ENCODE measurements at places on chromosomes 6 and 20.

DNA sequence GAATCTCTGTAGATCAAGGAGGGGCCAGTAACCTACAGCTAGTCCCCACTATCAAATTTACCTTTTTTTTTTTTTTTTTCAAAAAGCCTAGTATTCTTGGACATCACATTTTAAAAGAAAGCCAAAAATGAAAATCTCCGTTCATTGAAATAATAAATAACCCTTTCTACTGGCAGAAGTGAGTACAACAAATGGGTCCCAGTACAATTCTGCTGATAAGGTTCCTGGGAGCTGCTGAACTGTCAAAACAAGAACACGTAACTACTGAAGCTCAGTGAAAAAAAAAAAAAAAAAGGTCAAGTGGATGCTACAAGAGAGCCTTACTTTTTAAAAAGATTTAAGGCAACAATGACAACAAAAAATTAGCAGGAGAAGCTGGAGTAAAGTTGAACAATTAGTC, 464.9 kb downstream of the EPM2A start:
- DNase-seq: no peak

DNA sequence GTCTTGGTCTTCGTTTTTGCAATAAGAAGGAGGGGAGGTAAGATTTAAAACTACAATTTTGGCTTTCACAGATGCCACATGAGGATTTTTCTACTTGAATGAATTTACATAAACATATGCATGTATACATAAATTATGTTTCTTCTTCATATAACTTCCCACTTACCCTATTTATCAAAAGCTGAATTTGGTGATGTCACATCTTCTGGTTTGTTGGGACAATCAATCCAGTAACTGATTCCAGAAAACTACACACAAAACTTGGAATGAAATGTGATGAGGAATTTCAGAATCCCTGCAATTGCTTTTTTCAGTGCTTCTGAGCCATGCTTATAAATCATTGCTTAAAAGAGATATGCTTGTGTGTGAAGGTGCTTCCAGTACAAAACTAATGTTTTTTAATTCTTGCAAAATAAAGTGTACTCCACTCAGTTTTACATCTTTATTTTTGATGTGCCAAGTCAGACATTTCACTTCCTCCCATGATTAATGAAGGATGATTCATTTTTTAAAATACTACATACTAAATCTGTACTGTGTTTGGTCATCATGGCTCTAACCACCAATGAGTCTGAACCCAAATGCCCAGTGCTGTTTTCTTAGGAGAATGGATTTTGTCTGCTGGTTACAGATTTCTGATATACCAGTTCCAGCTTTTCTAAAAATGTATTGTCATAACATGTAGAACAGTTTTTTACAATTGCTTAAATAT, 32.1 kb upstream of the RIN2 start:
- no peak for DNase-seq

- DNase-seq: no peak
Observed at GRCh38 chr6:159935065-159935464, 33.8 kb upstream of the IGF2R start.

DNA sequence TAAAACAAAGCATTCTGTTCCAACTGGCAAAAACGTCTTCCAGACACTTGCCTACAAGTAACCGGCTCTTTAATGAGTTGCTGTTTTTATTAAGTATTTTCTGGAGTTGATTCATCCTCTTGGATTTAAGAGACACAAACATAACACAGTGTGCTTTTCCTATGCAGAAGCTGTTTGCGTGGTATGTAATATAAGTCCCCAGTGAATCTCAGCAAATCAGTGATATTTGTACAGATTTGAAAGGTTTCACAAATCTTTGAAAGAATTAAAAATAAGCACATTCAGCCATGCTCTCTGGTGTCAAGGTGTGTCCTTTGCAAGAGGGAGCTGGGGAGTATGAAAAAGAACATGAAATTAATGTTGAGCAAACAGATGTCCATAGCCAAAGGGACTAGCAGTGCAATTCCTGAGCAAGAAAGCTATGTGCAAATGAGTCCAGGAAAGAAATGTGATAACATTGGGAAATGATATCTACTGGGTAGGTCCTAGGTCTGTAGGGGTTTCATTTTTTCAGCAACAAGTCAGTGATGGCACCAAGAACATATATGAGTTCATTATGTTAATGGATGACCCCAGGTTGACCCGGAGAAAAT, 170.1 kb upstream of the PHACTR1 start:
- no peak for DNase-seq

GRCh38 chr20:46343975-46344357, 35.7 kb upstream of the CDH22 start:
- DNase-seq: no peak
